Vein endothelial cell (primary cell): ENCODE measurements at places on chromosomes 7 and 10. TPM values are rescaled to one million over a fixed set of nuclear protein-coding genes. Genes with fewer than 3 reads are reported as not detected.

CLDN4 gene
- under 0.01 TPM in 2 replicates for total RNA-seq

STK32C gene
- total RNA-seq: 6.5 and 6.9 TPM in 2 replicates

SPDYE2 gene
- not detected in 2 replicates for total RNA-seq

TACR2 gene
- 0.10 and 0.65 TPM in 2 replicates for total RNA-seq

OTUD1 gene
- total RNA-seq: 5.2 and 5.6 TPM in 2 replicates

VENTX gene
- not detected in 2 replicates for total RNA-seq

CHAT gene
- not detected in 2 replicates for total RNA-seq

PPP1R9A gene
- total RNA-seq: 9.5 and 10.4 TPM in 2 replicates

CUX1 gene
- total RNA-seq: 29.3 and 32.7 TPM in 2 replicates

AHR gene
- total RNA-seq: 117 and 193 TPM in 2 replicates

CPED1 gene
- total RNA-seq: 0.65 and 2.5 TPM in 2 replicates

GNAT3 gene
- not detected in 2 replicates for total RNA-seq

OR6V1 gene
- not detected in 2 replicates for total RNA-seq

PRSS2 gene
- total RNA-seq: 0.98 TPM in 1 of 2 replicates, not detected in the other

CAMK2B gene
- 0.57 and 0.65 TPM in 2 replicates for total RNA-seq

TUBAL3 gene
- total RNA-seq: 1.1 and 1.3 TPM in 2 replicates

ANXA8 gene
- total RNA-seq: not detected in 2 replicates

CARD11 gene
- 3.5 and 20.3 TPM in 2 replicates for total RNA-seq

IL2RA gene
- total RNA-seq: not detected in 2 replicates

LIPK gene
- not detected in 2 replicates for total RNA-seq

TEX47 gene
- not detected in 2 replicates for total RNA-seq

PNPLA8 gene
- total RNA-seq: 17.0 and 27.7 TPM in 2 replicates

UCN3 gene
- total RNA-seq: not detected in 2 replicates
